ENCODE measurements at places on chromosomes 7 and 10. TPM values are rescaled to one million over a fixed set of nuclear protein-coding genes. Genes with fewer than 3 reads are reported as not detected.

GRCh38 chr7:155893176-155893575, 80.9 kb upstream of the SHH start:
- DNase-seq: no peak

The VWA2 gene
- polyA plus RNA-seq: not detected

The IFIT1B gene
- polyA plus RNA-seq: not detected

GRCh38 chr7:24133691-24134090, 150.3 kb upstream of the NPY start:
- DNase-seq: no peak

- DNase-seq: no peak
Observed at GRCh38 chr7:30273552-30273951, 10.8 kb upstream of the ZNRF2 start.

The AMPH gene
- polyA plus RNA-seq: 1.3 TPM

- DNase-seq: no peak
Observed at GRCh38 chr7:69736126-69736810, 138.0 kb downstream of the AUTS2 start.

The MRPS16 gene
- polyA plus RNA-seq: 80.0 TPM

DNA sequence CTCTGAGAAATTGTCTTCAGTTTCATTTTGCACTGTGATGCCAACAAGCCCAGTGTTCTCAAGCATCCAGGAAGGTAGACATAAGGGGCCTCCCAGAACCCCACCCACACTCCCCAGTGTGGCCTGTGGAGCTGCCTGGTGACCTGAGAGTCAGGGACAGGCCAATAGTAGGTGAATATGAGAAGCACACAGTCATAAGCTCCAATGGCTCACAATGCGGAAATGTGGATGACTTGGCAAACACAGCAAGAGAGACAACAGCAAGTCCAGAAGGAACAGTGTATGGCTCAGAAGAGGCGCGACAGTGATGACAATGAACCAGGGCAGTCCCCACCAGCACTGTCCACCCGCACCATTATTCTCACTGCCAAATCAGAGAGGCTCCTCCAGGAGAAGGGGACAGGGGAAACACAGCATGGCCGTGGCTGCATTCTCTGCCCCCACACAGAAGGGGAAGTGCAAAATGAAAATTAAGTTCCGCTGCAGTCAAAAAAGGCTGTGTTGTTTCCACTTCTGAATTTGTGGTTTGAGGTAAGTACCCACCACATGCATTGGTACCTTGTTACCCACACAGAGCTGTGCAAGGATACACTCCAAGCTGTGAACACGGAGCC, 419.8 kb downstream of the GRID1 start:
- no peak for DNase-seq

- DNase-seq: no peak
Observed at GRCh38 chr7:16847381-16847860, 34.4 kb downstream of the AGR3 start.

DNA sequence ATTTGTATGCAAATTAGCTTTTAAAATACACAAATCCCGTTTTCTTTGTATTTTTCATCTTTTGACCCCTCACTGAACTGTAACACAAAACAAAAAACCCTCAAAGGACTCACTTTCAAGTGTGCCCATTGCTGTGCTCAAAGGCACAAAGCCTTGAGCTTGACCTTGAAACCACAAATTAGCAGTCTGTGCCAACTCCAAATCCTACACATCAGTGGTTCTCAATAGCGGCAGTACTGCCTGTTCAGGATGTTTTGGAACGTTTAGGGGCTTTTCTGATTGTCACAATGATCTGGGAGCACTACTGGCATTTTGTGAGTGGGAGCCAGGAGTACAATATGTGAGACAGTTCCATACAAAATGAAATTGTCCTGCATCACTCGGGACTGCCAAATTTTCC, 55.5 kb downstream of the KDM7A start:
- DNase-seq: no peak
